AML-193 (cell line): ENCODE measurements at places on chromosomes 7 and 10.

DNA sequence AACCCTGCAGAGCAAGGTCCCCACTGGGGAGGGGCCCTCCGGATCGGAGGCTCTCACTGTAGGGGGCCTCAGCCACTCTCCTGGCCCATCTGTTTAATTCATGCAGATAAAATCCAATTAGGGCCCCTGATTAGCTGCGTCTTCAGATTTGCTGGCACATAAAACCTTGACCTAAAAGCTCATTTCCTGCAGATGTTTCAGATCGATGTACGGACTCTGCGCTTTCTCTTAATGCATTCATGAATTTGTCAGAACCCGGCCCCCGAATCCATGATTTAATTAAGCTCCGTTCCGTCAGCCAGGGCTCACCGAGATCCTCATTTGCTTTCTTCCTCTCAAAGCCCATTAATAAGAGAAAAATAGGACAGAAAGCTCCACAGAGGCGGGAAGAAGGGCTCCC lies 40.0 kb upstream of the FOXL3 start:
- no peak for DNase-seq

DNA sequence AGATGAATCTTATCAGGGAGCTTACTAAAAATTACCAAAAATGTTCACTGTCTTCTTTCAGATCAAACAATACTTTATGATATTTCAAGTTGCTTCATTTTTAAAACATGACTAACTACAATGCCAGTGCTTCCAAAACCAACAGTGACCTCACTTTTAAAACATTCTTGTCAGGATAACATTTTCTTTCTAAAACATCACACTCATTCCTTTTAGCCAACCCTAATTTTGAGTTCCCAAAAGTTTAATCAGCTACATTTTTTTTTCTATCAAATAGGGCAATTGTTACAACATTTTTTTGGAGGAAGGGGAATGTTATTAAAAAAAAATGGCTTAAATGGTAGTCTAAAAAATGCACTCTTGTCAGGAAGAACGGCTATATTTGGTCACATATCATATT lies 37.3 kb downstream of the RTKN2 start:
- no peak for DNase-seq

DNA sequence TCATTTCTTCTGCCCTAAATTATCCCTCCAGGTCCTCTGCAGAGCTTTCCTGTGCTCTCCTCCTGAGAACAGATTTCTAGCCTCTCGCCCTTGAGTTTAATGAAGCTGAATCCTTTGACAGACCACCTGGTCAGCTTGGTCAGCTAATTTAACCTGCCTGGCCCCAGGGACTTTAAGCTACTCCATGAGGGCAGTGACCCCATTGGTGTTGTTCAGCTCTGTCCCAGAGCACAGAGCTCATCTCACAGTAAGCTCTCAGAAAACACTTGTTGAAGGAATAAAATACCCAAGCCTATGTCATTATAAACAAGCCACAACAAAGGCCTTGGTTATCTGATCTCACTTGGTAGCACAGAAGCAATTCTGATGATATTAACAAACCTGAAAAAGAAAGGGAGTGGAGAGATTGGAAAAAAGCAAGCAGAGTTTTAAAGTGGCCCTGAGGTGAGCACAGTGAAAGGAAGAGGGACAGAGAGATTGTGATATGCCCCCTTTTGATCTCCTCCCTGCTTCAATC lies 24.4 kb downstream of the SLC26A4 start:
- no peak for DNase-seq

GRCh38 chr10:58239561-58240169 lies 28.0 kb downstream of the IPMK start:
- no peak for DNase-seq

DNA sequence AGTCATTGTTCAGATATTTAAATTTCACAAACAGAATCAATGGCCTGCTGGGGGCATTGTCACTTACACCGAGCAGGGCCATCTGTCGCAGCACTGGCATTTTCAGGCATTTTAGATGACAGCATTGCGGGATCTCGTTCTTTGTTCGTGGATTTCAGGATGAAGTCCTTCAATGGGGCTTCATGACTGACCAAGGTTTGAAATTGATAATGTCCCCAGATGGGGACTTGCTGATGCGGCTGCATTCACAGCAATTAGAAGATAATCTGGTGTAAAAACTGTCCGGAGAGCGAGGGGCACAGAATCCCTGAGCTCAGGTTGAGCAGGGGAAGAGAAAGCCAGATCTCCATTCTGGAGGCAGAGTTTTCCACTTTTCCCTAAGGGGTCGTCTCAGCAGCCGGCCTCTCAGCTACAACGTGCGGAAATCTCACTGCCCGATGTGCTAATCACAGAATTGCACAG lies 1.9 kb upstream of the C7orf33 start:
- DNase-seq = no peak

DNA sequence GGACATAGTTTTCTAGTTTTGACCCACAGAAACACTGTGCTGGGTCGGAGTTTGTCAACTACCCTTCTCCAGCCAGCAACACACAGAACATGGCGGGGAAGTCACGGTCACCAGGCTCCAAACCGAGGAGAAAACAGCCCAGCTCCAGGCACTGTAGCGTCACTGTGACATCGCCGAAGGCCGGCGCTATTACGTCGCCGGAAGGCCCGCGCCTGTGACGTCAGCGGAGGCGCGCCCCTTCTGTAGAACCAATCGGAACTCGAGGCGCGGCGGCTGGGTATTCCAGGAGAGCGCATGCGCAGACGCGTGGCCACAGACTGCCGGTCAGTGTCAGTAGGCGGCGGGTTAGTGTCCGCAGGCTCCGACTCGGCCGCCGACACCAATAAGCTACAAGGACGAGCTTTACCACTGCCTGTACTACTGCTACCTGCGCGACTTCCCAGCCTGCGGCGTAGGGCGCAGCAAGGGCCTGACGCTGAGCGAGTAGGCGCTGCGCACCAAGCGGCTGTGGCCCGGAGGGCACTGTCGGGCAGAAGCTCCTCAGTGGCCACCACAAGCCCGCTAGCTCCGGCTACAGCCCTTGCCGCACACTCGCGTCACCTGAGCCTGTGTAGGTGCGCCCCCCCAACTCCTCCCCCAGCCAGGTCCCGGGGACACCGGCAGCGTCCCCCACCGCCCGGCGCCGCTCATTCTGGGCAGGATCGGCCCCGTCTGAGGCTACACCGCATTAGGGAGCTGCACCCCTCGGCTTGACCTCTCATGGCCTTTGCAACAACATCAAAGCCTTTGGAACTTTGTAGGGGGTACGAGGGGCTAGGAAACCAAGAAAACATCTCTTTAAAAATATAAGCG lies 35.1 kb upstream of the SRRM3 start:
- DNase-seq = peak; percentile 73

DNA sequence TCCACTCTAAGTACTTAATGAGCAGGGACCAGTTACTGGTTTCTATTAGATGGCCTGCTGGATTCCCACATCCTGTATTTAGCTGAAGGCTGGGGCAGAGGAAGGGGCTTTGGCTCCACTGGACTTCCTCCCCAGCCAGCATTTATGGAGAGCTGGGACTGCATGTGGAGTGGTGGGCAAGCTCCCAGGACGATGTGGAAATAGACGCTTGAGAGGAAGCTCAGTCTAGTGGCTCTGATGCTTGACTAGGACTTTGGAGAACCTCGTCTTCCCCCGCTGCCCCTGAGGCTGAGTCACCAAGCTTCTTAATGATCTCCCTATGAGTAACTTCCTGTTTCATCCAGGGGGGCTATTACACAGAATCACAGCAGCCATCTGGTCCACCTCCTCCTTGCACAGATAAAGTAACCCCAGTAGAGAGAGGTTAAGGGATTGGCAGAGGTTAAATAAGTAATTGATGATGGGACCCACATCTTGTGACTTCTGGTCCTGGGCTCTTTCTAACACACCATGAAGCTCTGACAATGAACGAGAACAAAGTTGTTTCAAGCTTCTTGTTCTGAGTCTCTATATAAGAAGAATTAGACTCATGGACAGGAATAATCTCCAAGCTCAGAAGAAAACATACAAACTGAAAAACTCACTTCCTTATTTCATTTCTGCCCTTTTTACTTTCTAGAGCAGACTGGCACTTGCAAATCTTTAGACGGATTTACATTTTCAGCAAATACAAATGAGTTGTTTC lies 126.2 kb downstream of the PRPF18 start:
- DNase-seq = peak; percentile 81

DNA sequence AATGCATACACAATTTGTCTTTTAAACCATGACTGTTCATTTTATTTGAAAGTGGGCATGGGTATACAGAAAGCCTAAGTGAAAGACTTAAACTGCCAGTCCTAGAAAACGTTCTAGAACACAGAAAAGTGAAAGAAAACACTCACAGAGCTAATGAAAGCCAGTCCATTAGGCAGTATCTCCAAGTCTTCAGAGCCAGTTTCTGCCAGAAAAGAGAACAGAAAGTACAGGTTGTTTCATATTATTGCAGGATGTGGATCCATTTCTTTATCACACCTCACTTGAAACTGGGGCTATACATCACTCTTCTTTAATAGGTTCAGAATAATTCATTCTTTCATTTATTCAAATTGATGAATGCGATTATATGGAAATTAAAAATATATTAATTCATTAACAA lies 7.7 kb downstream of the PON1 start:
- no peak for DNase-seq

GRCh38 chr7:94375691-94376090 lies 19.0 kb upstream of the COL1A2 start:
- DNase-seq = no peak

- no peak for DNase-seq
Measured at GRCh38 chr10:79166312-79166721, 97.6 kb downstream of the ZMIZ1 start.

GRCh38 chr10:124971276-124971675 lies 29.4 kb downstream of the ZRANB1 start:
- DNase-seq = no peak

DNA sequence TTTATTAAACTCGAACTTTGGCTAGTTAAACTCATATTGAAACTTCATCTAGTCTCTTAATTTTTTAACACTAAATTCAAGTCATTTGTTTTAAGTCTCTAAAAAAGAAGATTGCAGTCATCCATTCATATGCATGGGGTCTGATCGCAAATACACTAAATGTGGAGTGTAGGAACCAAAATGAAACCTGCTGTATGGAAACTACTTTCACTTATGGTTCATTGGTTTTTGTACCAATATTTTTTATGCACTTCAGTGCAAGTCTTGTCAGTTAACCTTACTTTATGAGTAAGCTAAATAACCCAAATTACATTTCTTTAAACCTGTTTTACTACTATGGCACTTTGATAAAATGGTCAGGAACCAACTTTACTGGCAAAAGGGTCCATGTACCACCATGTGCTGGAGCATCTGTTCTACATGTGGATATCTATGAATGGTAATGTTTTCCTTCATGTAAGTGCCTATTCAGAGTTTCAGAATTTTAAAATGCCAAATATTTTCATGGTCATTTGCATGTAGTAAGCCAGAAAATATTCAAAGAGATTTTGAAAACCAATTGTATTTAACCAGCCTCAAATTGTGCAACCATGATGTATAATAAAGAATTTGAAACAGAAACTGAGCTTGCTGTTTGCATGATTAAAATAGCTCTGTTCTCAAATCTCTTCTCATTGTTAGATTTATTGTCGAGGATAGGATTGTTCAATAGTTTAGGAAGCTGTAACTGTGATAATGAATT lies 7.6 kb upstream of the SUPV3L1 start:
- DNase-seq = no peak

GRCh38 chr7:2567679-2568278 lies 9.0 kb downstream of the IQCE start:
- peak; percentile 10 for DNase-seq

DNA sequence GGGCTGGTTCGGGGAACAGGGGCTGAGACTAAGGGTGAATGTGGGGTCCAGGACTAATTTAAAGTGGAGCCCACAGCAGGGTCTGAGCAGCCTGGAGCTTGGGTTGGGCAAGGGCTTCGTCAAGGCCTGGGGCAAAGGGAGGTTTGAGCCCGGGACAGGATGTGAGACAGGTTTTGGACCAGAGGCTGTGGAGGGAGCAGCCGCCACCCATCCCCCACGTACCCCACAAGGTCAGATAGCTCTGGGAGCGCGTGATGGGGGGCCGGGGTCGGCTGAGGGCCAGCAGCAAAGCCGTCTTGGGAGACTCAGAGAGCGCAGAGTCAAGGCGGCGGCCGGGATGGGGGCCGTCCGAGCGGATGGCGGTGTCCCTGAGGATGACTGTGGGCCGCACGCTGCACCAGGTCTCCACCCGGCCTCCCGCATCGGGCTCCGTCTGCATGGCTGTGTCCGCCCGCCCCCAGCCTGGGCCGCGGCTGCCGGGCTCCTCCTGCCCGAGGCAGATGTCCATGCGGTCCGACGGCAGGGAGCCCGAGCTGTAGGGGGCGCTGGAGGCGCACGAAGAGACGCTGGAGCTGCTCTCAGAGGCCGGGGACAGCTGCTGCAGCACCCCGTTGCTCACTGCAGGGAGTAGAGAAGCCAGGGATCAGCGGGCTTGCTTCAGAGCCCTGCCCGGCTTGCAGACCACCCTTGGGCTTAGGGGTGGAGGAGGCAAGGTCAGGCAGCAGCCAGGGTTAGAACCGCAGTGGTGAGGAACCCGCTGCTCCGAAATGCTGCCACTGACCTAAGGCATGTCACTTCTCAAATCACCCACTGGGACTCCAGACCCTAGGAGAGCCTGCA lies 12.1 kb downstream of the PDZD7 start:
- peak; percentile 75 for DNase-seq

GRCh38 chr7:69534461-69535041 lies 63.7 kb upstream of the AUTS2 start:
- DNase-seq = no peak

- DNase-seq = no peak
Measured at GRCh38 chr7:149685455-149685854, 87.9 kb downstream of the ZNF467 start.

DNA sequence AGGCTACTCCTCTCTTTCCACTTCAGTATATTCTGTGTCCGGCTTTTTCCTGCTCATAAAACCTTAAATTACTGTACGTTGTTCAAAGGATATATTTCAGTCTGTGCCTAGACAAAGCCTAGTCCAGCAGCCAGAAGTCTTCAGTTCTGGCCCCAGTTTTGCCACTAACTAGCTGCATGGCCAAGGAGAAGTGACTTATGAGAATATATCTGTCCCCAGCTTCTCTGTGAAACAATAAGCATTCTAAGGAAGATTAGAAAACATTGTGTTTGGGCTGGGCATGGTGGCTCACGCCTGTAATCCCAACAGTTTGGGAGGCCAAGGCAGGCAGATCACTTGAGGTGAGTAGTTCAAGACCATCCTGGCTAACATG lies 105.0 kb upstream of the HDAC9 start:
- no peak for DNase-seq

- no peak for DNase-seq
Measured at GRCh38 chr7:116478834-116479233, 20.7 kb upstream of the CAV2 start.

- no peak for DNase-seq
Measured at GRCh38 chr10:78283069-78283682, 249.5 kb downstream of the RPS24 start.
